ENCODE measurements at places on chromosomes 3 and 15.

DNA sequence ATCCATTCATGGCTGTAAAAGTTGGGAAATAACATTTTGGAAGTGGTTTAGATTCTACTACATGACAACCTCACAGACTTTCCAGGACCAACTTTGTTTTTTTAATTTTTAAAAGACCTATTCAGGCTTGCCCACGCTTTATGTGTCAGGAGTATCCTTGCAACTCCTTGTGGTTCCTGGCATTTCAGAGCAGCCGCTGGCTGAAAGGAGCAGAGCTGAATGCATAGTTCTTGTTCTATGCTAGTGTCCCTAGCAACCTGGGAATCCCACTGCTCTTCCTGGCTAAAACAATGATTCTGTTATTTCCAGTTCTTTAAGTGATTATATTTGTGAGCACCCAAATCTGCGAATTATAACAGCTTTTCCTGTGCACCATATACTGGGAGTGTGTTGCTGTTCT is 34.9 kb downstream of the CP start:
- DNase-seq, result no peak

DNA sequence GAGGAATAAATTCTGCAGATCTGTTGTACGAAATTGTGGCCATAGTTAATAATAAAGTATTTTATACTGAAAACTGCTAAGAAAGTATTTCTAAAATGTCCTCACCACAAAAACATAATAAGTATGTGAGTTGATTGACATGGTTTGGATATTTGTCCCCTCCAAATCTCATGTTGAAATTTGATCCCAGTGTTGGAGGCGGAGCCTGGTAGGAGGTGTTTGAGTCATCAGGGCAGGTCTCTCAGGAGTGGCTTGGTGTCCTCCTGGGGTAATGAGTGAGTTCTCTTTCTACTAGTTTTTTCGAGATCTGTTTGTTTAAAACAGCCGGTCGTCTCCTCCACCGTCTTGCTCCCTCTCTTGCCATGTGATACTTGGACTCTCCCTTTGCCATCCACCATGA is 424.1 kb upstream of the KCNMB2 start:
- DNase-seq, result no peak

GRCh38 chr15:66653398-66653797 is 48.6 kb upstream of the SMAD6 start:
- DNase-seq, result no peak

DNA sequence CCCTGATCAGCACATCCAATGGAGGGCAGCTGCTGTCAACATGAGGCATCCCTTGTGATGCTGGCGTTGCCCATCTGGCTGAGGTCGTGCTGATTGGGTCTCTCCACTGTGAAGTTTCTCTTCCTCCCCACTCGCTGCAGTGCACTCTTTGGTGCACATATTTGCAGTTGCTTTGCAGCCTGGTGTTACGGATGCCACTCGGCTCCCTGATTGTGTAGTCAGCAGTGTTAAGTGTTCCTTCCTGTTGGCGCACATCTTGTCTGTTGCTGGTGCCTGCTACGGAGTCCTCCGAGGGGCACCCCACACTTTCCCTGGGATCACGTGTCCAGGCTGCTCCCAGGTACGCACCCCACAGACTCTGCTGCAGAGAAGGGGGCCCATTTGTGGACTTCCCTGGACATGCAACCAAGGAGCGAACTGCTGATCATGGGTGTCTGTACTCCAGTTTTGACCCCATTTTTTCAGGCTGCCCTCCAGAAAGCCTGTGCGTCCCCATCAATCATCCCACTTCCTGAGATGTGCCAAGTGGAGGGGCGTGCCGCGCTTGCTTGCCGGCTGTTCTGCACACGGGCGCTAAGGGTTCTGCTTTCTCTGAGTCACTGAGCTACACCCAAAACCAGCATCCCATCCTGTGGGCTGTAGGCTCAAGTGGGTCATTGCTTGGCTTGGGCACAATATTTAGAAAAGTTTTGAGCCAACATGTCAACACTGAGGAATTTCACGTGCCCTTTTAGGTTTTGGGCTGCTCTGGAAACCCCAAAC is 98.6 kb downstream of the FBLN2 start:
- no peak for DNase-seq

GRCh38 chr15:52414936-52415335 is 113.7 kb downstream of the MYO5A start:
- DNase-seq, result no peak

DNA sequence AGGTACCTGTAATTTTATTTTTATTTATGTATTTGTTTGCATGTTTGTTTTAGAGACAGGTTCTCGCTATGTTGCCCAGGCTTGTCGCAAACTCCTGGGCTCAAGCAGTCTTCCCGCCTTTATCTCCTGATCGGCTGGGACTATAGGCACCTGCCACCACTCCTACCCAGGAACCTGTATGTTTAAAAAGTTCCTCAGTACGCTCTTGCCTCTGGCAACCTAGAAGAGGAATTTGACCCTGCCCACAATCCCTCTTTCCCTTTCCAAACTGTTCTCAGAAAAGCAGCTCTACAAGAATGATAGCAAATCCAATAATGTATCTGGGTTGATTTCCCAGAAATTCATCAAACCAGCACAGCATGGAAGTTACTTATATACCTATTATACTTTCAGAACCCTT is 20.9 kb upstream of the PHLDB2 start:
- no peak for DNase-seq

DNA sequence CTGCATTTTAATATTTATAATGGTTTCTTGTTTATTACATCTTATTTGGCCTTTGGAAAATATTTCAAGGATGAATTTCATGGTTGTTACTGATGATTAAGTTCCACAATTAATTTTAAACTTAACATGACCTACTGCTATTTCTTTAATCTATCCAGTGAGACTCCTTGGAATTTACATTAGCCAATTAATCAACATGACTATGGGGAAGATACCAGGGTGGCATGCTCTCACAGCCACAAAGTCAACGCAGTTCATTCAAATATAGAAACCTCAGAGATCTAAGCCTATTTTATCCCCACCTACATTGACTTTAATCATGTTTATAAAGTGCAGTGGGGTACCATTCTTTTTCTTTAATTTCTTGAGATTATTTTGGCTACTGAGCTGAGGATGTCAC is 43.6 kb upstream of the PDZRN3 start:
- no peak for DNase-seq

DNA sequence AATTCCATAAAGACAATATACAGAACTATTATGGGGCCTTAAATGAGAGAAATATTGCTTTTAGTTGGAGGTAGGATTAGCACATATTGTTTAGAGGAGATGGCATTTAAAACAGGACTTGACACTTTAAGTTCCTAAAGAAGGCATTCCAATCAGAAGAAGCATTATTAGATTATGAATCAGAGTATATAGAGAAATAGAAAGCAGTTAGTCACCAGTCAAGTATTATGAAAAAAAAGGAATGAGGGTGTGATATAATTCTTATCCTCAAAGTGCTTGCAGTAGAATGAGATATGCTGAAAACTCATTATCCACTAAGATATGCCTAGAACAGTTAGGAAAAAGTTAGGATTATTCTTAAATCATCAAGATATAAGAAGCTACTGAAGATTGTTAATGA is 456.2 kb downstream of the ZNF385D start:
- no peak for DNase-seq

- no peak for DNase-seq
These were observed 17.8 kb downstream of the LMOD3 start for GRCh38 chr3:69104586-69104985.

DNA sequence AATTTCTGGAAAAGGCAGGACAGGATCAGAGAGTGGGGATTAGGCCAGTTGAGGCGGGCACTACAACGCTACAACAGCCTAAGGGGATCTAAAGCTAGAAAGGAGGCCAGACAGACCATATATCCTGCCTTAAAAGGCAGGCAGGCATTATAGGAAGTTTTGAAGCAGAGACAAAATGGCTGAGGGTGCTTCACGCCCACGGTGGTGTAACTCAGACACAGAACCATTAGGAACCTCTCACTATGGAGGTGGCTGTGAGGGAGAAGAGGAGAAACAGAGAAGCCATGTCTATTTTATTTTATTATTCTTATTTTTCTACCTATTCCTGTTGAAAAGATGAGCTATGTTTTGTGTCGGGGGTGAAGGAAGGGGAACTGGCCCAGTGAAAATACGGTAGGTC is 2.1 kb upstream of the USP4 start:
- no peak for DNase-seq

- peak; percentile 19 for DNase-seq
These were observed 508.5 kb downstream of the GABRG3 start for GRCh38 chr15:27479296-27480140.

DNA sequence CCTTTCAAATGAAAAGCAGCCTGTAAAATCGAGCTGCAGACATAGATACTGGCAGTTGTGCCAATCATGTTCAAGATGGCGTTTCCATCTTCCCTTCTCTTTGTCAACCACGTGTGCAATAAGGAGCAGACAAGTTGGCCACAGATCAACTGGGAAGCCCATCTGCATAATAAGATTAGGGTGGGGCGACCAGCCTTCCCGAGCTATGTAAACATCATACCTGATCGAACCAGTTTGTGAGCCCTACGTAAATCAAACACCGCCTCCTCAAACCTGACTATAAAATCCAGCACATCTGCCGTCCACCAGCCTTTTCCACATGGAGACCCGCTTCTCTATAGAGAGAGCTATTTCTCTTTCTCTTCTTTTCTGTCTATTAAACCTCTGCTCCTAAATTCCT is 37.2 kb downstream of the TRIM42 start:
- DNase-seq, result no peak

DNA sequence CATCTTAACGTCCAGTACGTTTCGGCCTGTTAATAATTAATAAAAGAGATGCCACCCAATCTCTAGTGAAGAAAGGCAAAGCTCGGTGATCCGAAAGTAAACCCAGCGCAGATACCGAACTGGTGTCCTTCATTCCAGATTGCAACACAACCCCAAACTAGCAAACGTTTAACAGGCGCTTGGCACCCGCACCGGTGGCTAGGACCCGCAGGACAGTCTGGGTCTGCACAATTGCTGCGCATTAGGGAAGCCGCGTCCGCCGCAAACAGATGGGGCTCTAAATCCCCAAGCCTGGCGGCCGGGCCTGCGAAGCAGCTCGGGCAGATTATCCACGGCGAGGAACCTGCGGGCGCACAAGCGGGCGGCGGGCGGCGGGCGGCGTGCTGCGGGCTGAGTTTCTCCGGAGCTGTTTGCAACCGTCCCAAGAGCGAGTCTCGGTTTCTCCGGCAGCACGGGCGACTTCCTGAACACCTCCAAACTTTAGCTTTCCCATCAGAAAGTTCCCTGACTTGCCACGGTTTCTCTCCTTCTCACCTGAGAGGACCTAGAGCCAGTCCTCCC is 112.1 kb upstream of the ICE2 start:
- DNase-seq, result no peak

GRCh38 chr3:60652829-60653228 is 598.4 kb downstream of the FHIT start:
- no peak for DNase-seq

DNA sequence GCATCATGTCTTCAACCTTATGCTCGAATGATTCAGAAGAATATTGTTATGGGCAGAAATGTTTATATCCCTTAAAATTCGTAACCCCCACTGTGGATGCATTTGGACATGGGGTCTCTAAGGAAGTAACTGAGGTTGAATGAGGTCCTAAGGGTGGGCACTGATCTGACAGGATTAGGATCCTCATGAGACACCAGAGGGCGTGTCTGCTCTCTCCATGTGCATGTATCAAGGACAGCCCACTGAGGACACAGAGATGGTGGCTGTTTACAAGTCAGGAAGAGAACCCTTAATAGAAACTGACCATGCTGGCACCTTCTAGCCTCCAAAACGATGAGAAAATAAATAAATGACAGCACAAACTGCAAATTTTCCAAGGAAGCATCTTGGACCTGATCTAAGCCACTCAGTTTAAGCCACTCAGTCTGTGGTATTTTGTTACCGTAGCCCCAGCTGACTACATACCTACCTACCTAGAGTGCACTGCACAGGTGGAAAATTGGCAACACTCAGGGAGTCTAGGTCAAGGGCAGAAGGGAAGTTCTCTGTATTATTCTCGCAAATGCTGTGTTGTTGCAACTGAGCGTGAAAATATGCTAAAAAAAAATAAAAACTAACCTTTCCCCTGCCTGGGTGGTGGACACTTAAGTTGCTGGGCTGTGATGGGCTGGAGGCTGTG is 126.6 kb downstream of the TJP1 start:
- no peak for DNase-seq

GRCh38 chr15:85380812-85381642 is 624 bp downstream of the AKAP13 start:
- DNase-seq, result no peak

GRCh38 chr3:77150028-77150427 is 110.1 kb downstream of the ROBO2 start:
- DNase-seq, result no peak

DNA sequence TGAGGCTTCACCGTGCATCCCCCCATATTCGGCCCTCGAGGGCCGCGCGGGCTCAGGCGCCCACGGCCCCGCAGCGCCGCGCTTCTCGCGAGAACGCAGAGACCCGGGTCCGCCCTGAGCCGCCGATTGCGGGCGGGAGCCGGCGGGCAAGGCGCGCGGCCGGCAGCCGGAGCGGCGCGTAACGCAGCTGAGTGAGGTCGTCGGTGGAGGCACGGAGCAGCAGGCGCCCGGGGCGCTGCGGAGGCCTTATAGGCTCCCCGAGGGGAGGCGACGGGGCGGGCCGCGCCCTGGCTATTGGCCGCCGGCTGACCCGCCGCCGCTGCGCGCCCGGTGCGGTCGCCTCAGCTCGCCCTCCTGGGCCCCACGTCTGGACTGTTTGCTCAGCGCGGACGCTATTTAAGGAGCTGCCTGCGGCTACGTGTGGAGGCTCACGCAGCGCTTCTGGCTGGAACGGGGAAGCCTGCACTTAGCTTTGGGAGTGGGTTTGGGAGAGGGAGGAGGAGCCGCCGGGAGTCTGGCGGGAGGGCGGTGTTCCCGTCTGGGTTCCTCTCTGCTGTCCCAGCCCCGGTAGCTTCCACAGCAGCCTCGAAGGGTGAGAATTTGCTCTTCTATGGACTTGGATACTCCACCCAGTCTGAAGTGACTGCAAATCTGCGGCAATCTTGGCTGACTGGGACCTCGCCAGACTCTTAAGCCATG is at the start of gene PLOD2:
Gene PLOD2 (minus strand): TSS at position 221 of the 699 bp plus-strand sequence. CDS start 195 bp downstream, at position 26.
- DNase-seq, result no peak

DNA sequence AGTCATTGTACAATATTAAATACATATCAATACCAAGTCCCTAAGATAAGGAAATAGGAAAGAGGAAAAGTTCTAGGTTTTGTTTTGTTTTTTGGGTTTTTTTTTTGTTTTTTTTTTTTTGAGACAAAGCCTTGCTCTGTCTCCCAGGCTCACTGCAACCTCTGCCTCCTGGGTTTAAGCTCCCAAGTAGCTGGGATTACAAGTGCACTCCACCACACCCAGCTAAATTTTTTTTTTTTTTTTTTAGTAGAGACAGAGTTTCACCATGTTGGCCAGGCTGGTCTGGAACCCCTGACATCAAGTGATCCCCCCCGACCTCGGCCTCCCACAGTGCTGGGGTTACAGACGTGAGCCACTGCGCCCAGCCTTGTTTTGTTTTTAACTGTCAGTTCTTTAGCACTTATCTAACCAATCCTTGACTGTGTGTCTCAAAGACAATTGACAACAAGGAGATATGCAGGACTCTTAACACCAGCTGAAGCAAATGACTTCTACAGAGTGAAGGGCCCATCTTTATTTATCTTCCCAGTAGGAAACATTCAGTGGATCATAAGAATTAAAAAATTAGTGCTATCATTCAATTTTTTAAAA is 100.0 kb upstream of the RAP2B start:
- no peak for DNase-seq
